Smooth muscle cell of the umbilical artery (primary cell): ENCODE measurements at places on chromosomes 7 and 10. TPM values are rescaled to one million over a fixed set of nuclear protein-coding genes. Genes with fewer than 3 reads are reported as not detected.

INSIG1 gene
- total RNA-seq = 269 and 370 TPM in 2 replicates

GARIN1A gene
- 0.89 and 1.5 TPM in 2 replicates for total RNA-seq

NKX1-2 gene
- not detected in 2 replicates for total RNA-seq

RARRES2 gene
- total RNA-seq = 2.7 TPM in 1 of 2 replicates, not detected in the other
